ENCODE measurements at places on chromosomes 7 and 10. TPM values are rescaled to one million over a fixed set of nuclear protein-coding genes. Genes with fewer than 3 reads are reported as not detected.
A peak's percentile ranks its signal among the peaks of the same experiment; 100 is the strongest.

DNA sequence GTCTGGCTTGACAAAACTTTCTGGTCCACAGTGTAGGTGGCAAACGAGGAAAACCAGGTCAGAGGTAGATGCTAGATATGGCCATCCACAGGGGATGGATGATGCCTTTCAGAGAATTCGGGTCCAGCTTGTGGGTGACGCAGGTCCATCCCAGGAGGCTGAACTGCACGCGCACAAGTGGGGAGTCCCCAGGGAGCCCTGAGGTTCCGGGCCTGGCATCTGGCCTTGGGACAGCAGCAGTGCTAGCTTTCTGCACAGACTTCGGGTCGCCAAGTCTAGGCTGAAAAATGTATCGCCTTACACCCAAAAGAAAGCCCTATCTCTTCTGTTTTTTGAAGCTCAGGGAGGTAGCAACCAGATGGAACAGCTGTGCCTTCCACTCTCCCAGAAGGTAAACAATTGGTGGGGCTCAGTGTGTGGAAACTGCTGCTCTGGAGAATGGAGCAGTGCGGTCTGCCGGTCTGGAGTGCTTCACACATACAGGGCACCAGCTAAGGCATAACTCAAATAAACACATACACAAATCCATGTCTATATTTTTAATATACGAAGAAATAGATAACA, 119.3 kb upstream of the ACBD5 start:
- no peak for DNase-seq

DNA sequence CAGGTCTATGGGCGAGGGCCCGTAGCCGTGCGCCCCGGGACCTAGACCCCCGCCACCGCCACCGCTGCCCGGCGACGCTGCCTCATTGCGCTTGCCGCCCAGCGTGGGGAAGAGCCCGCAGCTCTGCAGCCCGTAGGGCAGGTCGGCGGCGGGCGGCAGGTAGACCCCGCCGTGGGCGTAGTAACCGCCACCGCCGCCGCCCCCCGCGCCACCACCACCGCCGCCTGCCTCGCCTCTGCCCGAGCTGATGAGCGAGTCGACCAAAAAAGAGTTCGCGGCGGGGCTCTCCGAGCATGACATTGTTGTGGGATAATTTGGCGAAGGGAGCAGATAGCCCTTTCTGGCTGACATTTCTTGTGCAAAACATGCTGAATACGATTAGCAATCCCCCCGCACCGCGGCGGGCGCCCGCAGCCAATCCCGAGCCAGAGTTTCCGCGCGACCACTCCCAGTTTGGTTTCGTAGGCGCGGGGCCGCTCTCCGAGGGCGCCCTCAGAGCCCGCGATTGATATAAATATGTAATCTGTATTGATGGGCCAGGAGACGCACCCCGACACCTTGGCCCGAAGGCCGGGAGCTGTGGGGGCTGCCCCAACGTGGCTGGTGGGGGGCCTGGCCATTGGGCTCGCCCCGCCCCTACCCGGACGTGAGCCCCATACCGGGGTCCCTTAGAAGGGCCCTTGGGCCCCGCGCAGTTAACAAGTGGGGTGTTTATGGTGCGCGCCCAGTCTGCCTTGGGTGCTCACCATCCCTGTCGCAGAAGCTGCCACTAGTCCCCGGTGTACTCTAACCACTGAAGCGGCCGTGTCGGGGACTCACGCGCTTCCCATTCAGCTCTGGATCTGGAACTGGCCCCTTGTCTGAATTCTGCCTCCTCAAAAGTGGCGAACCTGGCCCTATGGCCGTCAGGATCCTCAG, at the start of gene HOXA10:
HOXA10 (minus strand) TSS at position 365 of the 918 bp plus-strand sequence; CDS start at position 351, 14 bp downstream.
- no peak for DNase-seq

DNA sequence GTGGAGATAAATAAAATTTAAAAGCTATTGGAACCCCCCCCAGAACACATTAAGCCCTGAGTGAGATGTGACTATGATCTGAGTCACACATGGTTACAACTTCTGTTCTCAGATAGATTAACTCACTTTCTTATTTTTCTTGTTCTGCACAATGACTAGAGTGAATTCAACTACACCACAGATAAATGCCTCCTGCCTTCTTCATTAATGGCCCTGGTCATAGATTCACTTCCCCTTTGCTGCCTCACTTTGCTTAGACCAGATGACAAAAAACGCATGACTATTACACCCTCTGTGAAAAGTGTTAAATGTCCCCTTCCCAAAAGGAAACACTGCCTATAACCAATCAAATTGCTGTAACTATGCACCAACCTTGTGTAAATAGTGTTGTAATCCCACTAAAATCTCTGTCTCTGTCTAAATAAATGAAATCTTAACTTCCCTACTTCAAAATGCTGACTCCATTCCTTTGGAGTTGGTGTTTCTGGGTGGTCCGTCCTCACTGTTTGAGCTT, 49.4 kb downstream of the AKR1D1 start:
- peak; percentile 78 for DNase-seq

GRCh38 chr10:17005621-17006566, 123.7 kb downstream of the CUBN start:
- peak; percentile 72 for DNase-seq

DNA sequence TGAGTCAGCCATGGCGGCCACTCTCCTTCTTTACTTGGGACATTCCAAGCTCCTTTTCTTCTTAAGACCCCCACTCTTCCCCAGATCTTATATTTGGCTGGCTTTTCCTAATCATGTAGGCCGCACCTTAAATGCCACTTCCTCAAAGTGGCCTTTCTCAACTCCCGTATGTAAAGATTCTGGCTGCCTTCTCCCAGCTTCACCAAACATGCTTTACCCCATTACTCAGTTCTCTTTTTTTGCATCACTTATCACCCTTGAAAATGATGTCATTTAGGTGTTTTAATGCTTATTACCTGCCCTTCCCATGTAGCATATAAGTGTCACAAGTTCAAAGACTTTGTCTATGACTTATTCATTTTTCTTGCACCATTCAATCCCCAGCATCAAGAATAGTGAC, 810.1 kb upstream of the CELF2 start:
- DNase-seq, result no peak

DNA sequence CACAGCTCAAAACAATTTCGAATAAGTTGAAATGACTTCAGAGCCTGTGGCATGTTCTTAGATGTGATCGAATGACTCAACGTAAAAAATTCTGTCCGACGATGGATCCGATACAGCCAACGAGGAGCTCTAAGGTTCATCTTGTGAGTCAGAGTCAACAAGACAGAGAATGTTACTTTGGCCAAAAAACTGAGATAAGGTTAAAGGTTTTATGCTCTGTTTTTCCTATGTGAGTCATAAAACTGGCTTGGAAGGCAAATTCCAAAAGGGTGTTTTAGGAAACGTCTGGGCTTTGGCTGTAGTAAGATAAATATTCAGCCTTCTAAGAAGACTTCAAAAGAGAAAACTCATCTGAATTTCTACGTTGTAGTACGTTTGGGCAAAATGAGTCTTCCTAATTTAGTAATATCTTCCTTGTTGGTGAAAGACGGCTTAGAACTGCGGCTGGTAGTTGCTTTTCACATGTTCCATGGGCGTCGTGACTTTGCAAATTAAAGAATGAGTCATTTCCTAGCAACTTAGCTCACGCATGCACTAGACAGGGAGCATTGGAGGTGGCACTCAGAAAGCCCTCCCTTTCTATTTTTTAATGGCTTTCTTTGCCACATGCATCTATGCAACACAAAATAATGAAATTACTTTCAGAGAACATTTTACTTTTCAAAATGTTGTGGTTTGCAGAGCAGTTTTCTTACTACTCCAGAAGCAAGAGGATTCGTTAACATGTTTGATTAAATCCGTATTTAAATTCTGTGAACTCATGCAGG, 28.2 kb downstream of the PFKP start:
- peak; percentile 96 for DNase-seq

DNA sequence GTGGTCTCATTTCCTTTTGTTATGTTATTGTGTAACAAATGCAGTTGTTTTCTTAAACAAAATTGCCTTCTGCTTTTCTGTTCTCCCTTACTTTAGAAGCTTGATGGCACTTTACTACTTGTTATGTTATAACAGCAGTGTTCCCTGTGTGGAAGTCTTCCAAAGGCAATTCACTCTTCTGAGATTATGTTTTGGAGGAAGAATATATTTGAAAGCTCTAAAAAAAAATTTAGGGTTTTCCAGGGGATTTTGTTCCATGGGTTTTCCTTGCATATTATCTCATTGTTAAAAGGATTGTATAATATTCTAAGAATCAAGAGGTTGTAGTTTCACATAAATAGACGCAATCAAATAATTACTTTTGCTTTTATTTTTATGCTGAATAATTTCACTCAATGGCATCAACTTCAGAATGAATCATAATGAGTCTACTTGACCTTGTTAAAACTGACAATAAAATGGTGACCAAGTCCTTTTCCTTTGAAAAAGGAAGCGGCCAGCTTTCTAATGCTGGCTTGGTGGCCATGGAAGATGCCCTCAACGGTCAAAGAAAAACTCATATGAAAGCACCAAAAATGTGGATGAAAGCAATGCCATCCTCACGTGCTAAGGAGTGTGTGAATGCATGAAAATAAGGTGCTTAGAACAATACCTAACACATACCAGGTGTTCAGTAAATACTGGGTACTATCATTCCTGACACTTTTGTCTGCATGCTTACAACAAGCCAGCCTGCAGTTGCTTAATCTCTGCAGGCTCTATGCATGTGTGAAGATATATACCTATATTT, 92.4 kb upstream of the KLF6 start:
- peak; percentile 55 for DNase-seq

DNA sequence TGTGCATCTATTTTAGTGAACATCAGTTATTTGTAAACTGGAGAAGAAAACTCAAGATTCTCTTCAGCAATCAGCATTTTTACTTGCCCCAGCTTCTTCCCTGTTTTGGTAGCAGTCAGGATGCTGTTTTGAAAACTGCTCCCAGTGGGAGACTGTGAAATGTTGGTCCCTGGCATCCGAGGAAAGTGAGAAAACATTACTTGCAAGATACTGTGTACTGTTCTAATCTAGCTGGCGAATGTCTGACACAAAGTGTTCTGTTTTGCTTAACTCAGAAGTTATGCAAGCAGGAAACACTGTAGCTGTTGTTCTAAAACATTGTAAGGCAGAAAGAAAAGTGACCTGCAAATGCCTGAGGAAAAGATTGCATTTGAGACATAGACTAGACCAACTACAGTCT, 171.8 kb upstream of the POM121L12 start:
- DNase-seq, result no peak

DNA sequence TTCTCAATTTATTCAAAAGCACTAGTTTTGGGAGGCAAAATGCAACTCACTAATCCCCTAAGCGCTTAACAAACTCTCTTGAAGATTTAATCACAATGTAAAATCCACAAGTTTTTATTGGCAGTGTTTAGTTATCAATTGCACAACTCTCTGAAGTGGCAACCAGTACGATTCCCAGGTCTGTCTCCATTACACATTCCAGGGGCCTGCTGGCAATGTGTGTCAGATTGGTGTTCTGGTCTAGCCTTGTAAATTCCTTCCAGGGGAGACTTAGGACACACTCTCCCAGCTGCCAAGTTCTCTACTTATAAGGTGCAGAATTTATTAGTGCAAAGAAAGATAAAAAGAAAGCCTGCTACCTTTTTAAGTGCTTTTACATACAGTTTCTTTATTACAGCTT, 164.7 kb upstream of the HPS1 start:
- DNase-seq, result peak; percentile 3

DNA sequence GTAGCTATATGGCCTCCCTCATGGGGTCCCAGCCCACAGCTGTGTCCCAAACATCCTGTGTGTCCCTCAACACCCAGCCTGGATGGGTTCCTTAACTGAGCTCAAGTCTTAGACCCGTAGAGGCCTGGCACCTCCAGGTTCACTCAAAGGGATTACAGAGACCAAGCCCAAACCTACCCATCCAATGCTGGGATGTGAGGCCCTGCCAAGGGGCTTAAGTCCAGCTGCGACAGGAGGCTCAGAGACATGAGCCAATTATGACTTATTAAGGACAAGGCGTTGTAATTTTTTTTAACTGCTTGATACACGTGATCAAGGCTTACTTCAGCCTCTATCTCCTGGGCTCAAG, 105.6 kb upstream of the RET start:
- no peak for DNase-seq

DNA sequence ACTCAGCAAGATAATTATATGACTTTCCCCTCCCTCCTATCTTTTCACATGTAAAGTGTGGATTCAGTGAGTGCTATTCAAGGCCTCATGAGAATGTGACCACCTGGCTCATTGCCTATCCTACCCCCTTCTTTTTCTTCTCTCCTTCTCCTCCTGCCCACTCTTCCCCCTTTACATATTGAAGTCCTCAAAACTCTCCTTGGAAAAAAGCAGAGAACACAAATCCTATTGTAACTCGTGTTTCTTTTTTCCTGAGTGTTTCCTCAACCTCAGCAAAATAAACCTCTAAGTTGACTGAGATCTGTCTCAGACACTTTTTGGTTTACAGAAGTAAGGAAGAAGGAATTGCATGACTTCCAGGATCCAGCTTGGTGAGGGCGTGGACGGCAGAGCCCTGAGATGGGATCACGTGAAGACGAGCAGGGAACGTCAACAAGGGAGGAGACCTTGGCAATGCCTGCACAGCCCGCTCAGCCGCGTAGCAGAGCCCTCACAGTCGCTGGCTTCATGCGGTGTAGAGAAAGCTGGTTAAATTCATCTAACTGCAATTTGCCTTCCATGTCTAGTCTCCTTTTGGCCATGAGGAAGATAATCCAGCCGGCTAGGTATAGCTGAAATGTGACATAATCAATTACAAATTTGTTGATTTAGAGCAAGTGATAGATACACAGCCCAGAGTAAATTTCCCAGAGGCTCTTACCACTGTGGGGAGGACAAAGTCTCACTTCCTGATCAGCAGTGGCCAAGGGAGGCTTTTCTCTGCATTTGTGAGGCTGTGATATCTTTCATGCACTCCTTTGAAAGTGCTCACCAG, 75.7 kb downstream of the LYZL2 start:
- DNase-seq, result no peak

DNA sequence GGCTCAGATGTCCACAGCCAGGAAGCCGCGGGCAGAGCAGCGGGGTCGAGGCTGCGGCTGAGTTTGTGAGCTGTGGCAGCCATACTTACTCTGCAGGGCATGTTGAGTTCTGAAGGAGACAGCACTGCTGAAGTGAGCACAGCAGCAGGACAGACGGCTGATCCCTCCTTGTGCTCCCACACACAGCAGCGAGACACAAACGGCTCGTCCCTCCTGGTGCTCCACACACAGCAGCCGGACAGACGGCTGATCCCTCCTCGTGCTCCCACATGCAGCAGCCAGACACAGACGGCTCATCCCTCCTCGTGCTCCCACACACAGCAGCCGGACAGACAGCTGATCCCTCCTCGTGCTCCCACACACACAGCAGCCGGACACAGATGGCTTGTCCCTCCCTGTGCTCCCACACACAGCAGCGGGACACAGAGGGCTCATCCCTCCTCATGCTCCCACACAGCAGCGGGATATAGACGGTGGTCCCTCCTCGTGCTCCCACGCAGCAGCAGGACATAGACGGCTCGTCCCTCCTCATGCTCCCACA, 305.1 kb downstream of the PTPRN2 start:
- no peak for DNase-seq

ZNF282 gene
- total RNA-seq, result 21.4 TPM

GHRHR gene
- not detected for total RNA-seq

TFEC gene
- total RNA-seq, result 0.02 TPM

GIMAP1 gene
- total RNA-seq, result 0.07 TPM

COBL gene
- not detected for total RNA-seq

ADAM8 gene
- 1.3 TPM for total RNA-seq

Data from M059J (cell line).